ENCODE measurements at places on chromosomes 3 and 15.

- DNase-seq: peak; percentile 0
These were observed 894.7 kb downstream of the OTOL1 start for GRCh38 chr3:162391301-162391700.

GRCh38 chr3:130480736-130481135, 36.2 kb upstream of the COL6A6 start:
- no peak for DNase-seq

GRCh38 chr3:97772926-97773325, 8.4 kb downstream of the ARL6 start:
- DNase-seq: no peak

- DNase-seq: no peak
These were observed 3.7 kb downstream of the MKRN2OS start for GRCh38 chr3:12541625-12542024.

GRCh38 chr15:65655026-65655425, 33.3 kb downstream of the SLC24A1 start:
- DNase-seq: peak; percentile 65

DNA sequence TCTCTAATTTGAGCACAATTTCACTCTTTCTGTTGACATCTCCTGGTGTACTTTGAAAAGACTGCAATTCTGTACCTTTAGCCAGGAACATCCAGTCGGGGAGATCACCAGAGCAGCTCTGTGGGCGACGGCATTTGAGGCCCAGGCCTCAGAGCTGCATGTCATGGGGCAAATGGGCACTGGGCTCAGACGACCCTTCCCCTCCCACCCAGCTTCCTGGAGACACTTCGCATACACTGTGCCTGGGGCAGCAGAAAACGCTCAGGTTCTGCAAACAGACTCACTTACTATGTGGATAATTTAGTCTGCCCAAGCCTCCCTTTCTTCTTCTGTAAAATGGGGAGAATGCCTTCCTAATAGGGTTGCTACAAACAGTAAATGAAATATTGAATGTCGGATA, 96.9 kb downstream of the HMG20A start:
- DNase-seq: no peak

- peak; percentile 86 for DNase-seq
These were observed 21.8 kb downstream of the CDCP1 start for GRCh38 chr3:45124352-45124751.

GRCh38 chr3:72784226-72784625, 64.0 kb downstream of the SHQ1 start:
- no peak for DNase-seq

DNA sequence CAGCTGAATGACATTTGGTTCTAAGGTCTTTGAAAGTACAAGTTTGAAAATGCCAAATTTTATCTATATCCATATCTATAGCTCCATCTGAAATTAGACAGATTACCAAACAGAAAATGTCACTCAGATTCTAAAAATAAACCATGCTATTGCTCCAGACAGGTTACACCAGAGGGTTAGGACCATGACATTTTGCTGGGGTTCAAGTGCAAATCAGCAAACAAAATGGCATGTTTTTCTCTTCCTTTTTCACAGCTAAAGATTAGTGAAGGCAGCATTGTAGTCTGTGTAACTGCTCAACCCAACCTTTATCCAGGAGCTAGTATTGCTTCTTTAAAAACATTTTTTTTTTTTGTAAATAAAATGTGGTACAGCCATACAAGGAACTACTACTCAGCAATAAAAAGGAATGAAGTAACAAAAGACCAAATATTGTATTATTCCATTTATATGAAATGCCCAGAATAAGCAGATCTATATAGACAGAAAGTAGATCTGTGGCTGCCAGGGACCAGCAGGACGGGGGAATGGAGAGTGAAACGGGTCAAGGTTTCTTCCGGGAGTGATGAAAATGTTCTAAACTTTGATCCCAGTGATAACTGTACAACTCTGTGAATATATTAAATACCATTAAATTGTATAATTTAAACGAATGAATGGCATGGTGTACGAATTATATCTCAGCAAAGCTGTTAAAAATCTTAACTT, 18.2 kb downstream of the VGLL4 start:
- DNase-seq: no peak

DNA sequence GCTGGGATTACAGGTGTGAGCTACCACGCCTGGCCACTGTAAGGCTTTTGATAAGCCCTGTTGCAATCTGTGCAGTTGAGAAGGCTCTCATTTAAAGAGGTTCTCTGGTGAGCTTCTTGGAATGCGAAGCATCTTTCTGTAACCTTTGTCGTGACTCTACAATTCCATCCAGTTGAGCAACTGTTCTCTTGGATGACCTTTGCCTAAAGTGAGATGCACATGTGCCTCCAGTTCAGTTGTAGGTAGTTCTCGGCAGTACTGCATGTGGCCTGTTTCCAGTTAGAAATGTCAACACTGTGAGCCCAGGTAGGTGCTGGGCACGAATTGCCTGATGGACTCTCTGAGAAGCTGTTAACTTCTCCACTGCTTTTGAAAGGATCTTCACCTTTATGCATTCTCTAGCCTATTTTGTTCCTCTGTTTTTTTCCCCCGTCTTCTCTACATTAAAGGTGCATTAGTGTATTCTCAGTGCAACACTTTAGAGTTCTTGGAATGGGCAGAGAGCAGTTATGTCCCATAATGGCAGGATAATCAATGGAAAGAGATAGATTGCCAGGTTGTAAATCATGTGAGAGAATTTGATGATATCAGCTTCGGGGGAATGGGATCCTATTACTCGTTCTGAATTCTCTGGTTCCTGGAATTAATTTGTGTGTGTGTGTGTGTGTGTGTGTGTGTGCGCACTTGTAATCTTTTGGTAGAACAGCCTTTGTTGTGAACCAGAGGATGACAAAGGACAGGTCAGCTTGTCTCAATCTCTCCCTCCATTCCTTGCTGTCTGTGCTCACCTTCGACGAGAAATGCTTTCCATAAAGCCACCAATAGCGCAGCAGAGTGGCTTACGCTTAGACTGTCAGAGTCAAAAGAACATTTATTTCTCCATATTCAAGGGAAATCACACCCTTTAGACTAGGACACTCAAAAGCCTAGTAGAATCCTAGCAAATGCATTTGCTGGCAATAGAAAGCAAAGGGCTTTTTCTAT, 51.1 kb downstream of the PTPRG start:
- no peak for DNase-seq

DNA sequence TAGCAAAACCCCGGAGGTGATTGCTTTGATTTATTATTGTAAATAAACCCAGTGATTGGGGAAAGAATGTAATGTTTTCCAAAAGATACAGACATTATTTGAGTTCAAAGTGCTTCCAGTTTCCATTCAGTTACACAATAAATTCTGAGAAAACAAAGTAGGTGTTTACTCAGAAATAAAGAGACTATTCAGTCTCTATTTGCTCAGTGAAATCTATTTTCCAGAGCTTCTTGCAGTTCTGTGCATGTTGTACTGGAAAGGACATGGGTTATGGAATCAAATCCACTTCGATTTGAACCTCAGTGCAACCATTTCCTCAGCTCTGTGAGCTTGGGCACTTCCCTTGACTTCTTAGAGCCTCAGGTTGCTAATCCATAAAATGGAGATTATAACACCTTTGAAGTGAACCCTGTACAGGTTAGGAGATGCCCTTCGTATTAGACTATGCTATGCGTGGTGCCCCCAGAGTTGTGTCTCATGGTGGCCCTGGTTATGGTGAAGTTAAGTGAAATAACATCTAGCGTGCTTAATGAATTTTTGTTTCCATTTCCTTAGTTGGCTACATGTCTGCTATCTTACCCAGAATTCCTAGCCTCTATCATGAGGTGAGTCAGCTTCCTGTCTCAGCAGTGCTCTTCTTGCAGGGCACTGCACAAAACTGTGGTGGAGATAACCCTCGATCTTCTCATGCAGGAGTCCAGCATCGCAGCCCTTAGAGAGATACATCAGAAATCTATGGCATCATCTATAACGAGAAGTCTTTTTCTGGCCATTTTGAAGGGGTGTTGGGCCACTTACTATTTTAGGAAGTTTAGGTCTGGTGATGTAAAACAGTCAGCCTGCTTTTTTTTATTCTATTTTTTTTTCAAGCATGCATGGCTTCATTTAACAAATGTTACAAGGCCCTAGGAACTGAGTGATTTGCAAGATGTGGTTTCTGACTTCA, 97.7 kb downstream of the RPL39L start:
- peak; percentile 31 for DNase-seq
